ENCODE measurements at places on chromosomes 5 and 9.

DNA sequence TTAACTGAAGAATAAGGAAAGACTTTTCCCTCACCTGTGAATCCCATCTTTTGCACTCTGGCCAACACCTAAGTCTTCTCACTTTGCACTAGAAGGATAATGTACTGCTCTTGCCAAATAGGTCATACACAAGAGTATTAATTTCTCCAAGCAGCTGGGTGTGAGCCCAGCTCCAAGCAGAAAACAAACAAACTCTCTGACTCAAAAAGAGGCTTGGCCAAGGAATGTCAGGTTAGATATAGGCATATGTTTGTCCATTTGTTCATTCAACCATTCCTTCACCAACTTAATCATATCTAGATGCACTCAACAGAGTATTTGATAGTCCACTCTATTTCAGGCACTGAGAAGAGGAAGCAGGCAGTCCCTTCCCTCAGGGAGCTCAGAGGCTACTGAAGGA is 84.4 kb downstream of the HTR4 start:
- no peak for DNase-seq

- DNase-seq: no peak
Observed at GRCh38 chr5:64144425-64145215, 21.0 kb upstream of the RNF180 start.

DNA sequence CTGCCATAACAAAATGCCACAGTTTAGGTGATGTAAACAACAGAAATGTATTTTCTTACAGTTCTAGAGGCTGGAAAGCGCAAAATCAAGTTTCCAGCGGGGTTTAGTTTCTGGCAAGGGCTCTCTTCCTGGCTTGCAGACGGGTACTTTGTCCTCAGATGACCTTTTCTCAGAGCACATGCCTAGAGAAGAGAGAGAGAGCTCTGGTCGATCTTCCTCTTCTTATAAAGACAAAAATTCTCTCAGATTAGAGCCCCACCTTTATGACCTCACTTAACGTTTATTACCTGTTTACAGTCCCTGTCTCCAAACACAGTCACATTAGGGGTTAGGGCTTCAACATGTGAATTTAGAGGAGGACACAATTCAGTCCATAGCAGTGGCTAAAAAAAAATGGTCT is 119.7 kb downstream of the CETN3 start:
- no peak for DNase-seq

DNA sequence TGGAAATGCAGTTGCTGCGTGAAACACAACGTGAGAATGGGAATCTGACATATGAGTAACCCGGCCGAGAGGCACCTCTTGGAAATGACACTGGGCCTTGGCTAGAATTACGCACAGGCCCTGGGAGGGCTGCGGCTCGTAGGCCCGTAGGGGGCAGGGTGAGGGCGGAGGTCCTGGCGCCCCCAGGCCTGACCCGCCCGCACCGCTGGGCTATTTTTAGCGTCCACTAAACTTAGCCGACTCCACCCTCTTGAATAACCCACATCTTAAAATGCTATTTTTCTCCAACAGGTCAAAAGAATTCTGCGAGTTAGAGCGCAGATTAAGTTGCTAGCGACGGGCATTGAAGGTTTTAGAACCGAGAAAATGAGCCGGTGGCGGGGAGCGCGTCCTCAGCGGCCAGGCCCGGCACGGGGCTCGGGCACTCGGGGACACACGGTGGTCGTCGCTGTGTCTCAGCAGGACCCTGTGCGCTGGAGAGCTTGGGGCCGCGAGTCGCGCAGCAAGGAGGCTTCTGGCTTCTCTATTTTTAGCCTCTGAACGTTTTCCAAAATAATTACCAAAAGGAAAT is 168.5 kb downstream of the AUH start:
- no peak for DNase-seq

DNA sequence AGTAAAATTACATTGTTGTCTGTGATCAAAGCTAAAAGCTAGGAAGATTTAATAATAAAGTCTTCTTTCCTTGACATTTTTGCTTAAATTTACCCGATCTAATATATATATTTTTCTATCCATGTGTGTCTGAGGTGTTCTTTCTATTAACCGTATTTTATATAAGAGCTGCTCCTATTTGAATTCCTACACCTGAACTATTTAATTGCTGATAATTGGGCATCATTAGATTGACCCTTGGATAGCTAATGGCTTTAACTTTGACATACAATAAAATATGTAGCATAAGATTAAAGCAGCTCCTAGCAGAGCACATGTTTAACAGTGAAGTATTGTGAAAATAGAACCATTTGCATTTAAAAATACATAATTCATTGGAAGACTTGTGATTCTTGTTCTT is 792.7 kb downstream of the MAT2B start:
- no peak for DNase-seq

DNA sequence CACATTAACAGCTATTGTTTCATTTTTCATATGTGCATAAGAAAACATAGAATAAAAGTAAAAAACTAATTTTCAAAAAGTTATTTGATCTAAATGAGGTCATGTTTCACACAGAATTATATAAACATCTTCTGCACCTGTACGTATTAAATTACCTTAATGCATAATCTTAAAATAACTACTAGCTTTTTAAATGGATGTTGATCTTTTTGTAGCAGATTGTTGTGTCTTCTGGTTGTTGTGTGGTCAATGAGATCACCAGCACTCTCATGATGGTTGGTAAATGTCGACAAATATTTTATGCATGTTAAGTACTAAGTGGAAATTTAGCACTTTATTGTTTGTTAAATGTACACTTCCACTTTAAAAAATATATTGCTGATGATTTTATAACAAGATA is 162.0 kb downstream of the AP3B1 start:
- no peak for DNase-seq

DNA sequence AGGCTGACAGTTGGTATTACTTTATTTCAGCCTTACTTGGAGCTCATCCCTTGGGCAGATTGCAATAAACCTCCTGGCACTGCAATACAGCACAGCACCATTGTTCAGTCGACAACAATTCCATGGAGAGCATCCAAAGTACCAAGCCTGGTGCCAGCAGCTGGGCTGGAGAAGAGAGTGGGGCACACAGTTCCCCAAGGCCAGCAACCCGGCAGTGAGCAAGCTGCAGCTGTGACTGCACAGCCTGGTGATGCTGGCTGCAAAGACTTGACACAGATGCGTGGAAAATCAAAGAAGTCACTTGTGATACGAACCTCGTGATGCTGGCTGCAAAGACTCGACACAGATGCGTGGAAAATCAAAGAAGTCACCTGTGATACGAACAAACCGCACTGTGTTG is 125.4 kb downstream of the ATPSCKMT start:
- no peak for DNase-seq

DNA sequence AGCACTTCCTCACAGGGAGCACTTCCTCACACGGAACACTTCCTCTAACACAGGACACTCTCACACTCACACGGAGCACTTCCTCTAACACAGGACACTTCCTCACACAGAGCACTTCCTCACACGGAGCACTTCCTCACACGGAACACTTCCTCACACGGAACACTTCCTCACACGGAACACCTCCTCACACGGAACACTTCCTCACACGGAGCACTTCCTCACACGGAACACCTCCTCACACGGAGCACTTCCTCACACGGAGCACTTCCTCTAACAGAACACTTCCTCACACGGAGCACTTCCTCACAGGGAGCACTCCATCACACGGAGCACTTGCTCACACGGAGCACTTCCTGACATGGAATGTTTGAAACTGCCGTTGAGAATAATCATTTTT is 13.4 kb downstream of the POMT1 start:
- DNase-seq: no peak

All from T follicular helper cell (primary cell).